ENCODE measurements at places on chromosomes 3 and 15. TPM values are rescaled to one million over a fixed set of nuclear protein-coding genes. Genes with fewer than 3 reads are reported as not detected.

DNA sequence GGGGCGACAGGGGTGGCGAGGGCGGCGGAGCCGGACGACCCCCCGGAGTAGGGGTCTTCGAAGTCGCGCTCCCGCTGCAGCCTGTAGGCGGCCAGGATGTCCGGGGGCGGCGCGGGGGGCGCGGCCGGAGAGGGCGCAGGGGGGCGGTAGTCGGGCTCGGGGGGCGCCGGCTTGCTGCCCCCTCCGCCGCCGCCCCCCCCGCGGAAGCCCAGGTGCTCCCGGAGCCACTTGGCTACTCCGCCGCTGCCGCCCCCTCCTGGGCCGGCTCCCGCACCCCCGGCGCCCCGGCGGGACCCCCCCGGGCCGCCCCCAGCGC lies 230 bp downstream of the SHF start:
- DNase-seq, result no peak

MYO5C gene
- total RNA-seq, result 11.0 TPM

DNAH1 gene
- 3.3 TPM for total RNA-seq

- DNase-seq, result no peak
Measured at GRCh38 chr3:119562307-119562961, 3.0 kb upstream of the CD80 start.

VPS39 gene
- 36.1 TPM for total RNA-seq

ALG1L2 gene
- not detected for total RNA-seq

AZI2 gene
- total RNA-seq, result 68.8 TPM

DNA sequence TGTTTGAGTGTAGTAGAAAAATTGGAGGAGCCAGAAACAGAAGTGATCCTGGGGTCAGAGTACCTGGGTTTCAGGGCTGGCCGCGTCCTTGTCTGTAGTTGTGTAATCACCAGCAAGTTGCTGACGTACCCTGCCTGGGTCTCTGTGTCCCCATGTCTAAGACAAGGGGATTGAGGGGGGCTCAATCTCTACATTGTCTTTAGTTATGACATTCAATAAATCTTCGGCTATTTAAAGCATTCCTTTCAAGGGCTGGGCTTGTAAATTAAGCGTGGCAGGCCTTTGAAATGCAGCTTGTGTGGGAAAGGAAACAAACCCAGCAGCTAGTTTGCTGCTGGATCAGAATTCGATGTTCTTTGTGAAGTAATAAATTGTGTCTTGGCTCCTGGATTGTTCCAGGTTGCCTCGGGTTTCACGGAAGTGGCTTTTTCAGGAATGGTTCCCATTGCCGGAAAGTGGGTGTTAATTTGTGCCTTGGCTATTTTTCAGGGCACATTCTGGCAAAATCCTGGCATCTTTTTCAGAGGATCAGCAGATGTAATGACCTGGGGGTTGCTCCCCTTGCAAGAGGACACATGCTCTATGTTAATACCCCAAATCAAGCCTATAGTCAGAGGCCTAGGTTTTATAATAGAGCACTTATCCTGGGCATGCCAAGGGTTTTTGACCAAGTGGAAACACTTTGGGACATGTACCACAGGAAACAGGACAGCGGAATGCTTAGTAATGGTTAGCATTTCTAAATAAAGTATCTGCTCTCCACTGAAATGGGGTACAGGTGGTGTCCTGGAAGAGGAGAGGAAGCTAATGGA lies 294.8 kb upstream of the NR2E3 start:
- no peak for DNase-seq

- no peak for DNase-seq
Measured at GRCh38 chr15:62972814-62973213, 69.7 kb upstream of the TPM1 start.

GRAMD2A gene
- total RNA-seq, result 0.51 TPM

- no peak for DNase-seq
Measured at GRCh38 chr15:70299931-70300869, 202.5 kb upstream of the TLE3 start.

AADACL2 gene
- total RNA-seq, result 2.7 TPM

- DNase-seq, result no peak
Measured at GRCh38 chr3:181692311-181693145, 19.2 kb upstream of the SOX2 start.

ROPN1B gene
- 1.3 TPM for total RNA-seq

DNA sequence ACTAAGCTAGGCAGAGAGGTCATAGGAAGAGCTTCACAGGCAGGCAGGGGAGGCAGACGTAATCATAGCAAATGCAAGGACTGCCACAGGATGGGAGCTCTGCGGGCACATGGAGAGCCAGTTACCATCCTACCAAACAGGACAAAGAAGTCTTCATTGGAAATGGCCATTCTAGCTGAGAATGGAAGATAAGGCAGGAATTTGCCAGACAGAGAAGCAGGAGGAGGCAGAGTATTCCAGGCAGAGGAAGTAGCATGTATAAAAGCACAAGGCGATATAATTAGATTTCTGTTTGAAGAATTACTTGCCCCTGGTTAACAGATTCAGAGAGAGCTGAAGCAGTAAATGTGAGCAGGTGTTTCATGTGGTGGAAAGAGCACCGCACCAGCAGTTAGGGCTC lies 3.5 kb upstream of the SEMA5B start:
- DNase-seq, result no peak

- DNase-seq, result no peak
Measured at GRCh38 chr3:149992416-149993058, 21.8 kb upstream of the PFN2 start.

MGA gene
- 118 TPM for total RNA-seq

DNA sequence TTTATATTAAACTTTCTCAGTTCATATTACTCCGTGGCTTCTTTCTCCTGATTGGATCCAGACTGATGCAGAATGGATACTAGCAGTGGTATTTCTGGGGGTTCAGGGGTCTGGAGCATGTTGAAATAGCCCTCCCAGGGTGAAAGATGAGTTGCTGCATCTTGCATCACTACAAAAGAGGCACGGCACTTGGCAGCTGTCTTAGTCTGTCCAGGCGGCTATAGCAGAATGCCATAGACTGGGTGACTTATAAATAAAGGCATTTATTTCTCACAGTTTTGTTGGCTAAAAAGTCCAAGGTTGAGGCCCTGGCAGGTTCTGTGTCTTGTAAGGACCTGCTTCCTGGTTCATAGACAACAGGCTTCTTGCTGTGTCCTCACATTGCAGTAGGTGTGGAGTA lies 660 bp upstream of the BCL2L10 start:
- peak; percentile 41 for DNase-seq

Data from tongue (tissue), 3 donors.